ENCODE measurements at places on chromosomes 11 and 22.

DNA sequence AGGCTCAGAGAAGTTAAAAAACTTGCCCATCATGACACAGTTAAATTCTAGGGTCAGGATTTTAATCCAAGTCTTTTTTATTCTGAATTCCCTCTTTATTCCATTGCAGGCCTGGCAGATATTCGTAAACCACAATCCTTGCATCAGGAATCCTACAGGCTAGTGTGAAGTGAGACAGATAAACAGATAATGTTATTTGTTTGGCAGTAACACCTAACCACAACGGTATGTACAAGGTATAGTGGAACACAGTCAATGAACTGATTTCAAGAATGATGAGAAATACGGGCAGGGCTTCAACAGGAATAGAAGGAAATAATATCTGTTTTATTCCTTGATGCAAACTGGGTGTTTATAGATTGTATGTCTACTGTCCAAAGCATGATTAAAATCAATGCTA, 32.0 kb upstream of the NARS2 start:
- DNase-seq, result no peak

DNA sequence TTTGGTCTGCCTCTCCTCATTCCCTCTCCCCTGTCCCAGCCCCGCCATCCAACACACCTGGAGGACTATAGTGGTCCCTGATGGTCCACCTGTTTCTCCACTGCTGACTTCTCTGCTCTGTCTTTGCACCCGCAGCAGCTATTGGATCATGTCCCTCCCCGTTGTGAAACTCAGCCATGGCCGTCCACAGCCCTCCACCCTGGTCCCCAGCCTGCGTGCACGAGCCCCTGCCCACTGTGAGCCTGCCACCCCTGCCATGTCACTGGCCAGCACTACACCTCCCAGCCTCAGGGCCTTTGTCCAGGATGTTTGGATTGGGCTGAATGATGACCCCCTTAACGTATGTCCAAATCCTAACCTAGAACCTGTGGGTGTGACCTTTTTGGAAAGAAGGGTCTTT, 47.7 kb upstream of the SMIM38 start:
- no peak for DNase-seq

DNA sequence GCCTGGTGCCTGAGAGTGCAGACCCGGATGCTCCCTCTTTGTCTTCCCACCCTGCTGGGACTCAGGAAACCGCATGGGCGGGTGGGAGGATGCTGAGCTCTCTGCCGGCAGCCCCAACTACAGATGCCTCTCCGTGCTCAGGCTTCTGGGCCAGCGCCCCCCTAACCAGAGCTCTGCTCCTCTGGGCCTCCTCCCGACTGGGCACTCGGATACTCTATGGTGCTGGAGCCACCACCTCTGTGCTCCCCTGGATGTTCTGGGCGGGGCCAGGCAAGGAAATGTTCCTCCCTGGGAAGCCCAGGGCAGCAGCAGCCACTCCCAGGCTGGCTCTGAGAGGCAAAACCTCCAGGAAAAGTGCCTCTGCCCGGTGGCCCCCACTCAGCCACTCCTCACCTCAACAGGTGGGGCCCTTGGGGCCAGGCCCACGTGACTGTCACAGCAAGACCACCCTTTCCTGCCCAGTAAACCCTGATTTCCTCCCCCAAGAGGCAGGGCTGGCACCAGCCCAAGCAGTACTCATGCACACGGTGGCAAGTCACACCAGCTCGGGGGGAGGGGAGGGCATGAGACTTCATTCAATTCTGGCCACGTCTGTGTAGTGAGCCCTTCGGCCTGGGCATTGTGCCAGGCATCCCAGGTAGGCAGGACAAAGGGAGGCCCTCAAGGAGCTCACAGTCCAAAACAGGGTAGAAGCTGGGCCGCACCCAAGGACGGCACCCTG, 54.7 kb upstream of the TCF20 start:
- no peak for DNase-seq

GRCh38 chr11:6538945-6539344, 41.9 kb downstream of the DNHD1 start:
- no peak for DNase-seq

- no peak for DNase-seq
Measured at GRCh38 chr22:49371325-49372110, 456.2 kb downstream of the BRD1 start.

- no peak for DNase-seq
Measured at GRCh38 chr11:128282053-128282452, 305.3 kb downstream of the ETS1 start.

GRCh38 chr11:29481738-29482137, 535.1 kb downstream of the KCNA4 start:
- DNase-seq, result no peak

- DNase-seq, result no peak
Measured at GRCh38 chr22:41530890-41531714, 13.2 kb downstream of the POLR3H start.

DNA sequence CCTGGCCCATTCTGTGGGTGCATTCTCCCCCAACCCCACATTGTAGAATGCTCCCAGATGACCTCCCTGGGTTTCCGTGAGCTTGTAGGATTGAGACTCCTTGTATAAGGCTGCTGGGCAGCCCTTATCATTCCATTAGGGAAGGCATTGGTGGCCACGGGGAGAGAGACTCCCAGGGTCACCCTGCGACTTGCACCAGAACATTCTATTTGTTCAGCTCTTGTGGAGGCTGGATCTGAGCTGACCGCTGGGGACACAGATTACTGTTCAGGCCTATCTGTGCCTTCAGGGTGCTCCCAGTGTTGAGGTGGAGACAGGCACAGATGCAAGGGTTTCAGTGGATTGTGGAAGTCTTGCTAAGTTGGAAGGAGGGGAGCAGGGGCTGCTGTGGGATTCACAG, 17.8 kb downstream of the MICALL1 start:
- no peak for DNase-seq

GRCh38 chr11:122642472-122642922, 13.0 kb upstream of the UBASH3B start:
- no peak for DNase-seq

DNA sequence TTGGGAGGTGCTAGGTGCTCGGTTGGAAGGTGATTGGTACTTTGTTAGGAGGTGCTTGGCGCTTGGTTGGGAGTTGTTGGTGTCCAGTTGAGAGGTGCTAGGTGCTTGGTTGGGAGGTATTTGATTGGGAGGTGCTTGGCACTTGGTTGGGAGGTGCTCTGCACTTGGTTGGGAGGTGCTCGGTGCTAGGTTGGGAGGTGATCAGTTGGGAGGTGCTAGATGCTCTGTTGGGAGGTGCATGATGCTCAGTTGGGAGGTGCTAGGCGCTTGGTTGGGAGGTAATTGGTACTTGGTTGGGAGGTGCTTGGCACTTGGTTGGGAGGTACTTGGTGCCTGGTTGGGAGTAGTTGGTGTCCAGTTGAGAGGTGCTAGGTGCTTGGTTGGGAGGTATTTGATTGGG, 40.2 kb downstream of the LRP5 start:
- DNase-seq, result no peak

GRCh38 chr11:22699388-22699787, 33.0 kb downstream of the GAS2 start:
- DNase-seq, result no peak

DNA sequence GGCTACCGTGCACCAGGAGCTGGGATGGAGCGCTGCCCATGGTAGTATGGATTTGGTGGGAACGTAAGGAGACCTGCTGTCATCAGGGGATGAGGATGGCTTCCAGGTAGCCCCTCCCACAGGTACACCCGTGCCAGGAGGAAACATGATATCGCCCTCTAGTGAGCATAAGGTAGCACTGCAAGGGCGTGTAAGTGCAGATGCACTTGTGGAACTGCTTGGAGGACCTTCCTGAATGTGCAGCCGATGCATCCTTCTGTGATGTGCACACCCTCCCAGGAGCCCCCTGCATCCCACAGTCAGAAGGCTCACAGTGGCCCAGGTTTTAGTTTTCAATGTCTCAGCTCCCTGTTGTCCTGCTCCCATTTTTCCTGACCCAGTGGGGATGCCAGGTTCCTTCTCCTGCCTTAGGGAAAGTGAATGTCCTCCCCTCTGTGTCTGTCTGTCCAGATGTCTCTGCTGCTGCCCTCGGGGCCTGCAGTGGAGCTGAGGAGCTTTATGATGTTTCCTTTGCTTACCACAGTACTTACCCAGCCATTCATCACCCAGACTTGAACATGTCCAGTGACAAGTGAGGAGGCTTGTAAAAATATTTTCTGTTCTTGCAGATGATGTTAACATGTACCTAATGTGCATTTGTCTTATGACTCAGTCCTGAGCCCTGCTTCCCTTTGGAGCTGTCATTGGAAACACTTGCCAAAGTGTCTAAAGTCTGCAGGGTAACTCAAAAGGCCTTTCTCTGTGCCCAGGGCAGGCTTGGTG, 49.2 kb downstream of the DBX1 start:
- DNase-seq, result no peak

DNA sequence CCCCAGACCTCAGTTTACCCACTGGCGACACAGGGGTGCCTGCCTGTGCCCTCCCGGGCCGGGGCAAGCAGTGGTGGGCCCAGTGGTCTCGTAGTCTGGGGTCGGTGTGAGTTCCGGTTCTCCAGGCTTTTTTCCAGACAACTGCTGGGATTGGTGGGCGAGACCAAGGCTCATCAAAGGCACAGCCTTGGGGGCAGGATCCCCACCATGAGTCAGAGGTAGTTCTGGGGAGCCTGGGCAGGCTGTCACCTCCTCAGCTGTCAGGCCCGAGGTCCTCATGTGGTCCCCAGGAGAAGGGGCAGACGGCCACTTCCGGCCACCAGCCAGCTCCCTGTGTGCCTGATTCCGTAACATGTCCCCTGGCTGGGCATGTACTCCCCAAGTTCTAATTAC, 827 bp upstream of the MUC2 start:
- DNase-seq, result no peak

GRCh38 chr11:119338318-119338890, 2.3 kb downstream of the C1QTNF5 start:
- DNase-seq, result no peak

- DNase-seq, result no peak
Measured at GRCh38 chr22:29060251-29060869, 1.3 kb downstream of the C22orf31 start.
